ENCODE measurements at places on chromosomes 7 and 10. TPM values are rescaled to one million over a fixed set of nuclear protein-coding genes. Genes with fewer than 3 reads are reported as not detected.
A peak's percentile ranks its signal among the peaks of the same experiment; 100 is the strongest.

DNA sequence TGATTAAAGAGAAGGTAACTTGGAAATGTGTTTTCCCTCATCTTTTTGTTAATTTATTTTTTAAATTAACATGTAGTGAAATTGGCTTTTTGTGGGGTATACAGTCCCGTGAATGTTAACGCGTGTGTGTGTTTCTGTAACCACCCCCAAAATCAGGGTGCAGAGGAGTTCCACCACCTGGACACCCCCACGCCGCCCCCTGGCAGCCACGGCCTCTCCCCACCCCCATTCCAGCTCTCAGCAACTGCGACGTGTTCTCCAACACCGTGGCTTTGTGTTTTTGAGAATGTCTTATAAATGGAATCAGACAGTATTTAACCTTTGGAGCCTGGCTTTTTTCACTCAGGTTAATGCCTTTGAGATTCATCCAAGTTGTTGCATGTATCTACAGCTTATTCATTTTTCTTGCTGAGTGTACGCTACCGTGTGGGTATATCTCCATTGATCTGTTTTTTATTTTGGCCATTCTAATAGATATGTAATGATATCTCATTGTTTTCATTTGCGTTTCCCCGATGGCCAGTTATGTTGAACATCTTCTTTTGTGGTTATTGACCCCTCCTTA lies 218.8 kb downstream of the EBF3 start:
- no peak for DNase-seq

GRCh38 chr7:91264046-91264923 lies at the start of gene FZD1:
TSS of gene FZD1 (plus strand) at chr7:91264433. CDS start at chr7:91264881, 448 bp downstream.
- DNase-seq = peak; percentile 9

Gene AKR1D1
- 0.20 TPM for total RNA-seq

Gene ADAMTS14
- total RNA-seq = 0.09 TPM

Gene PON3
- not detected for total RNA-seq

Gene KCND2
- total RNA-seq = not detected

DNA sequence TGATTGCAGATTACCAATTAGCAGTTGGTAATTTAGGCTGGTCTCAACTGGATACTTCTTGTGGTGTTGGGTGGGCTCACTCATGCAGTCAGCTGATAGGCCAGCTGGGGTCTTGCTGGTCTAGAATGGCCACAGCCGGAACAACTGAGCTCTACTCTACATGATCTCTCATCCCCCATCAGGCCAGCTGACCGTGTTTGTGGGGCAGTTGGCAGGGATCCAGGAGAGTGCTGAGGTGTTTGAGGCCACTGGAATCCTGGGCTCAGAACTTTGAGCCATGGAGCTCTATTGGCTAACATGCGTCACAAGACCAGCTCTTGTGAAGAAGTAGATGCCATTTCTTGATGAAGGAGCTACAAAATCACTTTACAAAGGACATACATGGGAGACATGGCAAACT lies 242.4 kb downstream of the GFRA1 start:
- no peak for DNase-seq

DNA sequence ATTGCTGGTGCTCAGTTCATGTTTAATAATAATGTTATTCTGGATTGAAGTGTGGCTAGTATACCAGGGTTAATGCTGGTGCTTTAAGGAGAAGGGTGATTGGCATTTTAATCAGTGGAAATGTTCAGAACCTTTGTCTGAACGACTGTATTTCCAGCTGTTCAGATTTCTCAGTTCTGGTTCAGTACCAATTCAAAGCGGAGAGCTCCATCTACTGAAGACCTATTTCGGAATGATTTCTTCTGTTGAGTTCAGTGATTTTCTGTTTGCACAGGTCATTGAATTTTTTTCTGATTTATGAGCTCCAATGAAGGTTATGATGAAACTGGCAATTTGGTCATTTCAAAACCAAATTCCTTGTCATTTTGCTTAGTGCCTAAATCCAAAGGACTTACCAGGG lies 160.1 kb downstream of the EXOC4 start:
- no peak for DNase-seq

Gene SGPL1
- 25.0 TPM for total RNA-seq

- DNase-seq = no peak
Observed at GRCh38 chr7:149880638-149881311, 7.0 kb downstream of the ATP6V0E2 start.

DNA sequence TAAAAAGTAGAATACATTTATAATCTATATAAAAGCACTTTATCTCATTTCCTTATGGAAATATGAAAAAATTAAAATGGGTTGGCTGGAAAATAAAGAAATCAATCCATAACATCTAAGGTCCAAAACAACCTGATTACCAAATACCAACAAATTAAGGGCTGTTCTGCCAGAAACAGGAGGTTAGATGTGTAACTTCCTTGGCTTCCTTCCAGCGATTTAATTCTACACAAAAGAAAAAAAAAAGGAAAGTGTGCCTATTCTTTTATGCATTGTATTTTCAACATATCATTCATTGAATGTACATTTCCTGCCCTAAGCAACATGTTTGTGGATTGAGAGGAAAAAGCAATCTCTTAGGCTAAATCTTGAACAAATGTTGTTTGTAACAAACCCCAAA lies 36.2 kb upstream of the USP6NL start:
- no peak for DNase-seq

Gene GJD4
- not detected for total RNA-seq

Gene ZNF394
- 88.6 TPM for total RNA-seq

DNA sequence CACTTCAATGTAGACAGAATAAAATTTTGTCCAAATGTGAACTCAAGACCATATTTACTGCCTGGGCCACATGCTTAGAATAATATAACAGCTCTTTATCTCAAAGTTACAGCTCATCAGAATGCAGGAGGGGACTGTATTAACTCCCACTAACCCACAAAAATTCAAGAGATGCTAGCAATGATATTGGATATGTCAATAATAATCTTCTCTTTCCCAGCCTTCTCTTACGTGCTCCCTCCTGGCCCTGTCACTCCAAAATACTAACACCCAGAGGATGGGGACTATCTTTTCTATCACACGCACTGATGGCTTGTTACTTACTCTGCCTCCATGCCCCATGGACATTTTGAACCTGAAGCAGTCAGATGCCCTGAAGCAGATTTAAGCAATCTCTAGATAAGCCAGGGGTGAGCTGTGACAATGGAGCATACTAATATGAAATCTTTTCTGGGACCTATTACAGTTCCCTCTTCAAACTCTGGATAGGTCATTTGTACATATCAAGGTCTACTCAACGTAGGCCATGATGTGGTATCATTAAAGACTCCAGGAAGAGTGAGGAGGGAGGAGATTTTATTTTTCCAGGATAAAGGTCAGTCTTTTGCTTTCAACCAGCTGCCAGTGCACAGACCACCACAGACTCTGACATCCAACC lies 803.0 kb downstream of the GRM8 start:
- no peak for DNase-seq

GRCh38 chr10:72893136-72893798 lies at the start of gene OIT3:
TSS of gene OIT3 (plus strand) at chr10:72893739. CDS start at chr10:72893799, 60 bp downstream.
- DNase-seq = no peak

- no peak for DNase-seq
Observed at GRCh38 chr7:35263396-35263795, 9.5 kb upstream of the TBX20 start.

DNA sequence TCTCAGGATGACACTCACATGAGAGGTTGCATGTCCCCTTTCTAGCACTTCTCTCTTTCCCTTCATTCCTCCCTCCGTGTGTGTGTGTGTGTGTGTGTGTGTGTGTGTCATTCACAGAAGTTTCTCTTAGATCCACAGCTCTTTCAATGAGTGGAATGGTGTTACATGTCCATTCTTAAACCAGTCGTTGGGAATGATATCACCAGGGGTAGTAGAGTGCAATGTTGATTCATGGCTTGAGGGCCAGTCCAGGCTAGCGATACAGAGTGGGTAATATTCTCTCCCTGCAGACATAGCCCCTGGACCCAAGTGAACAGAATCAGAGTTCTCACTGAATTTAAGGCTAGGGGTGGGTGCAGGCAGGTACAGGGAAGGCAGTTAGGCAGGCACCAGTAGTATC lies 187.8 kb downstream of the SDK1 start:
- no peak for DNase-seq

DNA sequence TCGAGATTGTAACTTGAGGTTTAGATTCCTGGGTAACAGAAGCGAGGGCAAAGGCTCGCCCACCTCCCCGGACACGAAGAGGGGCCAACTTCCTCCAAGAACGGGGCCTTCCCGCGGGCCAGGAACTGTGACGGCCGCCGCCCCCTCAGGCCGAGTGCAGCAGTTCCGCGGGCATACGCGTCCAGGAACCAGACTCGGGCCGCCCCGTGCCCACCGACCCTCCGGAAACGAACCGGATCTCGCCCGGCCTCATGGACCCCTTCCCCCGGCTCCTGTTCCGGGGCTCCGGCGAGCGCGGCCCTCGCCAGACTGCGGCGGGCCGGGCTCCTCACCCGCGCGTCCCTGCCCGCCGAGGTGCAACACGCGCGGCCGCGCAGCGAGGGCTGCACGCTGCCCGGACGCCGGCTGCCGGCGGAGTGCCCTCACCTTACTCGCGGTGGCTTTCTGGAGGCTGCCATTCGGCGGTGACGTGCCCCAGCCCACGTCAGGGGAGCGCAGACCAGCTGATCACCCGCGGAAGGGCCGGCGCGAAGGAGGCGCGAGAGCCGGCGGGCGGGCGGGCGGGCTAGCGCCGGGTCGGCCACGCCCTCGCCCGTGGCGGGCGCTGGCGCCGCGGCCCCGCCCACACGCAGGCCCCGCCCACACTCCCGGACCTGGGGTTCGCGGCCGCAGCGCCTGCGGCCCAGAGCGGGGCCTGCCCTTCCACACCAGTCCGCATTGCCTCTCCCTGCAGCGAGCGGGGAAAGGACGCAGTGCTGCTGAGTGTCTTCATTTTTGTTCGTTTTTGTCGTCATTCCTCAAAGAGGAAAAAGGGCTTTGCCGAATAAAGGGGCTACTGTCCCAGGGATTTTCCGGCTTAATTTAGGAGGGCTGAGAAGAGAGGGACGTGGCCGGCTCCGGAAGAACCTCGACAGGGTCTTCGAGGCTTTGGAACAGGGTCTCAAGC lies at the start of gene XPNPEP1:
TSS of gene XPNPEP1 (minus strand) at position 536 of the 946 bp plus-strand sequence. CDS start at position 458, 78 bp downstream.
- peak; percentile 60 for DNase-seq

DNA sequence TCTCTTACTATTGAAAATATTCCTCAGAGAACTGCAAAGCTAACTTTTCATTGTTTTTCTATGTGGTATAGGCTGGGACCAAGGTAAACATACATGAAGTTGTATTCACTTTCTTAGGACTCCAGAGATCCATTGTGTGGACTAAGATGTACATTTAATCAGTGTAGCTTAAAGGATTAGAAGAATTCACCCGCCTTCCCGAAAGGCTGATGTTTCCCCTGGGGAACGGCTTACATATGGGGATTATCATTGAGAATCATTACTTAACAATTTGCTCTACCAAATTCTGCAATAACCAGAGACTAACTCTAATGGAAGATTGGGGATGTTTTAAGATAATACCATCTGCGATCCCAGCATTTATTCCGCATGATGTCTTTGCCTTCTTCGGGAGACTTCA lies 257.1 kb upstream of the KIAA1217 start:
- DNase-seq = no peak

DNA sequence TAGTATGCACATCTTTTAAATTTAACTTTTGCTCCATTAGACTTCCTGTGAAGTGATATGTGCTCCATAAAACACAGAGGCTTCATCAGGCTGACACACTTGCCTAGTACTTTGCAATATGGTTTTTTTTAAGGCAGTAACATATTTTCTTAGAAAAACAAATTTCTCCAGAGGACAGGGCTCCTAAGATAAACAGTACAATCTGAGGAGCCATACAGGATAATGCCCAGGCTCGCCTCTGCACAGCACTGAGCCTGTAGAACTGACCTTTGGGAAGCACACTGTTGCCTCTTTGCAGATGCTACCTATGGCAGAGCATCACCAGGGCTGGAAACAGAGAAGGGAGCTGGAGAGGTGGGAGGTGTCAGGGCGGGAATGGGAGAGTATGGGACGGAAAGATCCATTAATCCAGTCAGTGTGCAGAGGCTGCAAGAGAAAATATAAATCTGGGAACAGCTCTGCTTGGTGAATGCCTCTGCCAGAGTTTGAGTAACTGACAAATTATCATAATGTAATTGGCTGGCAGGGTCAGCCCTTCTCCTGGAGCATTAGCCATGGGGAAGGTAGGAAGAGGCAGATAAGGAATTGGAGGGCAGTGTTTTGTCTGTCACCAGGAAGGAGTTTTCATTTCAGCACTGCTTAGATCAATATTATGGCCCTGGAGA lies 132.3 kb downstream of the CREB5 start:
- DNase-seq = no peak

Gene BRAF
- total RNA-seq = 42.2 TPM

GRCh38 chr7:41054960-41055661 lies 647.8 kb downstream of the INHBA start:
- DNase-seq = no peak

Data from T-cell (primary cell).